ENCODE measurements at places on chromosomes 1 and 21. TPM values are rescaled to one million over a fixed set of nuclear protein-coding genes. Genes with fewer than 3 reads are reported as not detected.

DNA sequence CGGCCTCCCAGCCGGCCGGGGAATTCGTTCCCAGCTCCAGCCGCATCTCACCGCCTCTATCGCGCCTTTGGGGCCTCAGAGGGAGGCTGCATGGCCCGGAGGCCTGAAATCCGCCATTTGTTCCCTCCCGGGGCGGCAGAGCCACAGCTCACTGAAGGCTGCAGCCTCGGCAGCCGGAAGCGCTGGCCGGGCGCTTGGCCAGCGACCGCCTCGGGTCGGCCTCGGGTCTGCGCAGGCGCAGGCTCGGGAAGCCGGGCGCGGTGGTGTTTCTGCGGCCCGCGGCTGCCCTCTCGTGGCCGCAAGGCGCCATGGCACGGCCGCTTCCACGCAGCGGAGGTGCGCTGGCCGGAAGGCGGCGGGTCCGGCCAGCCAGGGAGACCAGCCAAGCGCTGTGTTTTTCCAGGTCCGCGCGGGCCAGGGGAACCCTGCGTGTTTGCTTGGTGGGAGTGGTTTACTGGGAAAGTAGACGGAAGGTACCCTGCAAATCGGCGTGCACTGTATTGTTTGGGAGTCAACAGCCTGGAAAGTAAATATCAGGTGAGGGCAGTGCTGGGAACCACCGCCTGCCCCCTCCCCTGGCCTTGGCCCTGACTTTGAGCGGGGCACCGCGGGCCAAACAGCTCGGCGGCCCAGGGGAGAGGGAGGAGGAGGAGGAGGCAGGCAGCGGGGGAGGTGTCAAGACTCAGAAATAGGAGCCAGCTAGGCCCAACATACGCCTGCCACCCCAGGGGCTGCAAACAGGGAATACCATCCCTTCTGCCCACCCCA is 52.7 kb upstream of the CD34 start:
- H3K27me3 ChIP-seq = no peaks in the 10 kb centered on the region
- peak; percentile 91 for DNase-seq
- no peaks in the 10 kb centered on the region for H3K36me3 ChIP-seq
- peak overlapping the region; percentile 93 for H3K27ac ChIP-seq
- peaks cover 6% of the 10 kb centered on the region for H3K4me1 ChIP-seq

- H3K4me3 ChIP-seq = no peak overlapping the region
- H3K27ac ChIP-seq = peak overlapping the region; percentile 63
- peaks cover 74% of the 10 kb centered on the region for H3K4me1 ChIP-seq
Observed at GRCh38 chr1:42942444-42942843, 16.2 kb downstream of the SLC2A1 start.

DNA sequence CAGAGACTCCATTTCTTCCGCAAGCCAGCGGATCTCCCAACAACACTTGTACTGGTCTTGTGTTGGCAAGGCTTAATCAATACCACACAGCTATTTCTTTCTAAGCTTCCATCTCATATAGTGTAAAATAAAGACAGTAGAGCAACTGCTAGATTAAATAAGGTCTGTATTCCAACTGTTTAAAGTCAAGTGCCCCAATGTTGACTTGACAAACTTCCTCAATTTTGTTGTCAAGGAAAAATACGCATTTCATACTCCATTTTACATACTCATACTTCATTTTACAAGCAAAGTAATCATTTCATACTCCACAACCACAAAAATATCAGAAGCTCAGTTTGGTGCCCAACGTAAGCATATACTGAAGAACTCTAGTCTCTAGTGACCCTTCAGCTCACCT is 143.0 kb downstream of the RERE start:
- no peak for DNase-seq
- H3K4me1 ChIP-seq = no peaks in the 10 kb centered on the region
- no peak overlapping the region for H3K27ac ChIP-seq
- no peak overlapping the region for H3K4me3 ChIP-seq

- H3K27ac ChIP-seq = no peak overlapping the region
- DNase-seq = no peak
- H3K36me3 ChIP-seq = no peaks in the 10 kb centered on the region
Observed at GRCh38 chr1:231313661-231314060, 24.0 kb downstream of the EXOC8 start.

- no peaks in the 10 kb centered on the region for H3K27me3 ChIP-seq
- DNase-seq = no peak
- H3K36me3 ChIP-seq = no peaks in the 10 kb centered on the region
- H3K4me3 ChIP-seq = no peak overlapping the region
- H3K27ac ChIP-seq = peak overlapping the region; percentile 71
Observed at GRCh38 chr1:207836591-207837347, 74.2 kb downstream of the CD34 start.

GPR52 gene
- total RNA-seq = 2.7 TPM

CA6 gene
- not detected for total RNA-seq

POU2F1 gene
- 21.8 TPM for total RNA-seq

DNA sequence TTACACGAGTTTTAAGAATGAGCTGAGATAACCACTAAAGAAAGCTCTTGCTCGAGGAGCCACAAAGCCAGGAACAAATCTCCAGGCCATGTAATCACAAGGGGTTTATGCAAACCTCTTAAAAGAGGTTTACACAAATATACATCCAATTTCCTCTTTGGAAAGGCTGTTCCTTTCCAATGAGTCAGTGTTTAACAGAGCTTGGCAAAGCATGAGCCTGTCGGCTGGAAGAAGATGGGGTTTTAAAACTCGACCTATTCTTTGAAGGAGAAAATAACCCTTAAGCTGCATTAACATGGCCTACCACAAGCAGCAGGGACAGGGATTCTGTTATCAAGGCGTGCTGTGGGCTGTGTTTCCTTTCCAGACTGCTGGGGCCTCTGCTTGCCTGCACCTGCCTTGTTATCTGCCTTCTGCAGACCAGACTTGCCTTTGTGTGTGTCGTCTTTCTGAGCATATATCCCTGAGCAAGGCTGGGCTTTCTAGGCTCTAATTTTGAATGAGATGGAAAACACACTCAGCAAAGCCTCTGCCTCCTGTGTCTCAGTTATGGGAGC is 40.6 kb upstream of the CYP2J2 start:
- no peak for DNase-seq
- peaks cover 9% of the 10 kb centered on the region for H3K4me1 ChIP-seq
- H3K27me3 ChIP-seq = no peaks in the 10 kb centered on the region
- no peaks in the 10 kb centered on the region for H3K36me3 ChIP-seq

WNT4 gene
- 0.20 TPM for total RNA-seq

PIGP gene
- 4.5 TPM for total RNA-seq

CXADR gene
- total RNA-seq = 9.2 TPM

ATP1A4 gene
- 5.0 TPM for total RNA-seq

GRCh38 chr1:14372526-14372925 is 226.0 kb upstream of the KAZN start:
- no peak for DNase-seq
- H3K36me3 ChIP-seq = no peaks in the 10 kb centered on the region
- H3K4me1 ChIP-seq = no peaks in the 10 kb centered on the region

DNA sequence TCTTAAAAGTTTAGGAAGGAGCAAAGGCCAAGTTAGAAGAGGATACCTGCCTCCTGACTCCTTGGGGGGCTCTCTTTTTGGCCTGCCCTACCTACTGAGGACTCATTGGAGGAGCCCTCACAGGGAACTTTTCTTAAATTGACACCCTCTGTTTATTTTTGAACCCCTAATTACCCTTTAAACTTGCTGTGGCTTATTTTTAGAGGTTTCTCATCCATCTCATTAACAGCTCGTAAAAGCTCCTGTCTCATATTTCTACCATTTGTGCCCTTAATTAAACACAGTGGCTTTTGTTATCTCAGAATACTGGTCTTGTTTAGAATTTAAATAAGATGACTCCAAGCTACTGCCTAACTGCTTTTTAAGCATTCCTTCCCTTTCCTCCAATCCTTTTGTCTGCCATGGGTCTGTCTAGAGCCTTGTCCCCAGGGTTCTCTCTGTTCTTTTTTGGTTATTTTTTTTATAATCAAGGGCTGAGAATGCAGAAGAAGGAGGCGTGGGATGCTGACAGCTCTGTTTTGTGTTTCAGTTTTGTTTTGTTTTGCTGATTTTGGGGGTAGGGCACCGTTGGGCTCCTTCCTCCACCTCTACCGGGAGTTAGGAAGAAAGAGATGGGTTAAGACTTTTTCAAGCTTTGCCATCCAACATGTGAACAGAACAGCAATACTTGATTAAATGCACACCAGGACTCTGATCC is 78.0 kb downstream of the SYT6 start:
- no peaks in the 10 kb centered on the region for H3K4me1 ChIP-seq
- no peak for DNase-seq
- H3K27ac ChIP-seq = no peak overlapping the region
- no peaks in the 10 kb centered on the region for H3K36me3 ChIP-seq
- H3K4me3 ChIP-seq = no peak overlapping the region

IGSF9 gene
- total RNA-seq = 0.63 TPM

- no peaks in the 10 kb centered on the region for H3K36me3 ChIP-seq
- no peak overlapping the region for H3K4me3 ChIP-seq
- DNase-seq = no peak
- H3K4me1 ChIP-seq = no peaks in the 10 kb centered on the region
Observed at GRCh38 chr1:35143737-35144508, 49.0 kb downstream of the SFPQ start.

BCAN gene
- total RNA-seq = not detected

DNA sequence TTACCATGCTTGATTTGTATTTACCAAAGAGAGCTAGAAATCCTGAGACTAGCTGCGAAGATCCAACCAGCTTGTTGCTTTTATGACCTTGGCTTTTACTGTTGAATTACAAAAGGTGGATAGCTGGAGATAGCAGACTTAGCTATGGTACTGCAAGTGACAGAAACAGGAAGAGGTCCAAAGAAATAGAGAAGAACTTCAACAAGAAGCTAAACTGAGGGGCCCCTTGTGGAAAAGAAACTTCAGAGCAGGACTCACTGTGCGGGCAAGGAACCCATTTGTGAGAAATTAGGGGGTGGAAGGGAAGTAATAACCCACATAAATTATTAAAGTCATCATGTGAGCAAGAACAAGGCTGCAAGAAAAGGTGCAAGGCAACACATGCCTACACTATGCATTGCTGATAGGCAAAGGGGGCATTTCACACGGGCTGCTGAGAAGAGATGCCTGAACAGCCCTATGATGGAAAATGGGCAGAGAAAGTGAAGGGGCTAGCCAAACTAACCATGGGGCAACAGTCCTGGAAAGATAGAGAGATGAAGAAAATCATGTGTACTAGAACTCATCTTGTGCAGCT is 116.6 kb upstream of the PRDX6 start:
- no peak overlapping the region for H3K4me3 ChIP-seq
- no peaks in the 10 kb centered on the region for H3K36me3 ChIP-seq
- H3K4me1 ChIP-seq = no peaks in the 10 kb centered on the region
- no peak for DNase-seq
- H3K27ac ChIP-seq = no peak overlapping the region
- H3K27me3 ChIP-seq = no peaks in the 10 kb centered on the region

DNA sequence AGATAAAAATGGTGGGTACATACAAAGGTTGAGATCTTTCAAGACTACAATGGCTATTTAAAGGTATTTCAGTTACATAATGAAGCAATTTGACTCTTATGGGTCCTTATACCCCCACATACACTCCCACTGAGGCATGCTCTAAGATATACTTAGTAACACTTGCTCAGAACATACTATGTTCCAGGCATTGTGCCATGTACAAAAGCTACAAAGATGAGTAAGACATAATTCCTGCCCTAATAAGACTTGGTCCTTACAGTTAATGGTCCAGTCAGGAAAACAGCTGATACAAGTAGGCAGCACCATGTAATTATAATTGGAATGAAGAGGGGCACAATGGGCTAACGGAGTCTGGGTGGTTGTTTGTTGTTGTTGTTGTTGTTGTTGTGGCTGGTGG is 166.7 kb upstream of the BEND5 start:
- H3K4me3 ChIP-seq = no peak overlapping the region
- no peak overlapping the region for H3K27ac ChIP-seq
- H3K36me3 ChIP-seq = no peaks in the 10 kb centered on the region

GRCh38 chr21:33278721-33279120 is 12.6 kb downstream of the IL10RB start:
- DNase-seq = no peak
- H3K27me3 ChIP-seq = no peaks in the 10 kb centered on the region
- no peaks in the 10 kb centered on the region for H3K4me1 ChIP-seq
- H3K4me3 ChIP-seq = no peak overlapping the region

DNA sequence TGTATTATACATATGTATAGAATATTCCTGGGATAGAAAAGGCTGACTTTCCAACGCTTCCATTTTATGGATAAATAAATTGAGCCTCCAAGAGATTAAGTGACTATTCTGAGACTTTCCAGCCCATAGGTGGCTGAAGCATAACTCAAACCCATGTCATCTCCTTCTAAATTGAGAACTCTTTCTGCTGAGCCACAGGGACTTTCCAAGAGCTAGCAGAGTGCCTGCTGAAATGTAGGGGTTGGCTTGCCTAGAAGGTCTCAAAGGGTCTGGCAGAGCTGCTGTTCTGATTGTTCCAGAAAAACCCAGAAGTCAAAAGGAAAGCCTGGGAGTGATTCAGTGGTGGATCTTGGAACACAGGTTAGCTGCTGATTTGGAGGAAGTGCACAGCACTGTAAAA is 146.4 kb upstream of the BEND5 start:
- no peaks in the 10 kb centered on the region for H3K27me3 ChIP-seq
- DNase-seq = no peak
- H3K4me1 ChIP-seq = no peaks in the 10 kb centered on the region
- H3K27ac ChIP-seq = no peak overlapping the region

ADCY10 gene
- not detected for total RNA-seq

NEK2 gene
- total RNA-seq = not detected

MINDY1 gene
- total RNA-seq = 51.6 TPM

- H3K36me3 ChIP-seq = no peaks in the 10 kb centered on the region
- no peaks in the 10 kb centered on the region for H3K27me3 ChIP-seq
Observed at GRCh38 chr1:218080863-218081262, 204.2 kb upstream of the RRP15 start.

- H3K27me3 ChIP-seq = no peaks in the 10 kb centered on the region
- DNase-seq = no peak
- H3K36me3 ChIP-seq = no peaks in the 10 kb centered on the region
- H3K27ac ChIP-seq = no peak overlapping the region
- H3K4me3 ChIP-seq = no peak overlapping the region
Observed at GRCh38 chr1:204267191-204267601, 53.4 kb upstream of the GOLT1A start.

DNA sequence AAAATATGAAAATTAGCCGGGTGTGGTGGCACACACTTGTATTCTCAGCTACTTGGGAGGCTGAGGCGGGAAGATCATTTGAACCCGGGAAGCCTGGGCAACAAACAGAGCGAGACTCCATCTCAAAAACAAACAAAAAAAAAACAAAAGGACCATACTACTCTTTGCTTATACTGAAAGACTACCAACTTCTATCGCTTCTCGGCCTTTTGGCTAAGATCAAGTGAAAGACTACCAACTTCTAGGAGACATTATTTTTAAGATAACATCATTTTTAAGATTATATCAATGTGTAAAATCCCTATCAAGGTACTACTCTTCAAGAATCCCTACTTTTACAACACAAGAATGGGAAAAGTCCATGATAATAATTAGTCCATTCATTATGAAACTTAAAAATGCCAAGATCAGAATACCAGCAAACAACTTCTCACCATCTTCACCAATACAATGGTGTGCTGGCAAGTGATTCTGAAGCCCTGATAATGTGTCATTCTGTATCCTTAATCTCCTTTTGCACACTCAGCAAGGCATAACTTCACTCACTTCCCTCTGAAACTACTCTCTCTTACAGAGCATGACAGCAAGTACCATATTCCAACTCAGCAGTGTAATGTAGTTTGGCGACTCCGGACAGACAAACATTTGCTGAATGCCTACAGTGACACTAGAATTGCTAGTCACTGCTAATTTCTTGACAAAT is 1.7 kb downstream of the PTP4A2 start:
- peak overlapping the region; percentile 66 for H3K4me3 ChIP-seq
- no peaks in the 10 kb centered on the region for H3K27me3 ChIP-seq
- DNase-seq = no peak
- H3K27ac ChIP-seq = peak overlapping the region; percentile 98
- H3K36me3 ChIP-seq = no peaks in the 10 kb centered on the region

Measured in tibial nerve (tissue), 4 donors.